ENCODE measurements at places on chromosomes 5 and 9.

DNA sequence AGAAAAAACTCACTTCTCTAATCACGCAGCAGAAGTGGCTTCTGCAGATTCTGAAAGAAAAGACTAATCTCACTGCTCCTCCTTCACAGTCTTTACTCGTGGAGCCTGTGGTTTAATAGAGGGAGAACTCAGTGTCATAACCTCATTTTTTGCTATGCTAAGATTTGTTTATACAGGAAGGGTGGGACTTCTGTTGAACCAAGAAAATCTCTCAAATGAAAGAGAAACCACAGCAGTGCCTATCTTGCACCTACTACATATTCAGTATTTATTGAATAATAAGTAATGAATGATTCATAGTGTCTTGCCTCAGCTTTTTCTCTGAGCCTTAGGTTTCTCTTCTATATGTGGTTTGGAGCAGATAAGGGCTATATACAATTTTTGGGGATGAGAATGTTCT is 136.1 kb upstream of the DMAC1 start:
- no peak for DNase-seq

GRCh38 chr5:19615661-19616060 is 372.3 kb downstream of the CDH18 start:
- no peak for DNase-seq

DNA sequence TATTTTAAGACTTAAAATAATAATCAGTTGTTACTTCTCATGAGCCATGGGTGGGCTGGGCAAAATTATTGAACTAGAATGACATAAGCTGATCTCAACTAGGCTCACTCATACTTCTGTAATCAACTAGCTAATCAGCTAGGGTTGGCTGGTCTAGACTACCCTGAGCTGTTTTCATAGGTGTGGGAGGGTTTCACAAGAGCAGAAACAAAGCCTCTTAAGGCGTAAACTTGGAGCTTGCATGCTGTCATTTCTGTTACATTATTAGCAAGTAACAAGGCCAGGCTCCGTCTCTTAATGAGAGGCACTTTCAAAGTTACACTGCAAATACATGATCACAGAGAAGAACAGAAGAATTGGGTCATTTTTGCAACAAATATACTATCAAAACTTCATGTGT is 57.2 kb upstream of the GHR start:
- DNase-seq = no peak

DNA sequence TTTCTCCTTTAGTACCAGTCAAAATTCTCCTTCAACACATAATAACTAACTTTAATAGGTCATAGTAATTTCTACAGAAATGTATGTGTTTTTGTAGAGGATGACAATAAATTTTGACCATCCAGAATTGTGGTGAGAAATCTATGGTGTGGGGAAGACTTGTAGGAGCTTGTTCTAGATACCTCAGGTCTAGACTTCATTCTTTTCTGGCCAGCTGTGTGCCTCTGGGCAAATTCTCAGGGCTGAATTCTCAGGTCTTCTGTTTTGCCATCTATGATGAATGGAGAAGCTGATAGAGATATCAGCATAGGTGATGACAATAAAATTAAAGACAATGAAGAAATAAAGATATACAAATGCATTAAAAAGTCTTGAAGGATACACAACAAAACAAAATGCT is 298.6 kb upstream of the MEF2C start:
- DNase-seq = no peak

DNA sequence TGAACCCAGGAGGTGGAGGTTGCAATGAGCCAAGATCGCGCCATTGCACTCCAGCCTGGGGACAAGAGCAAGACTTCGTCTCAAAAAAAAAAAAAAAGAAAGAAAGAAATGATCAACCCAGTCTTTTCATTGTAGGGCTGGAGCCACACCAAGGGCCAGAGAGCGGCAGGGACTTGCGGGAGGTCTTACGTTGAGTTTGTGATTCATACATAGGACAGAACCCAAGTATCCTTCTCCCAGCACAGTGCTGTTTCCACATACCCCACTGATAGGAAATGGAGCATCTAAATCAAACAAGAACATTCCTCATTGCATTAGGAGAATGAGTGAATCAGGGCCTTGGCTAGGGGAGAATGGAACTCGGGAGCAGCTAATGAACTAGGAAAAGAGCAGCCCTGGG is 3.5 kb upstream of the TNIP1 start:
- DNase-seq = no peak

GRCh38 chr9:112364761-112365160 is 15.1 kb upstream of the HSDL2 start:
- DNase-seq = no peak

DNA sequence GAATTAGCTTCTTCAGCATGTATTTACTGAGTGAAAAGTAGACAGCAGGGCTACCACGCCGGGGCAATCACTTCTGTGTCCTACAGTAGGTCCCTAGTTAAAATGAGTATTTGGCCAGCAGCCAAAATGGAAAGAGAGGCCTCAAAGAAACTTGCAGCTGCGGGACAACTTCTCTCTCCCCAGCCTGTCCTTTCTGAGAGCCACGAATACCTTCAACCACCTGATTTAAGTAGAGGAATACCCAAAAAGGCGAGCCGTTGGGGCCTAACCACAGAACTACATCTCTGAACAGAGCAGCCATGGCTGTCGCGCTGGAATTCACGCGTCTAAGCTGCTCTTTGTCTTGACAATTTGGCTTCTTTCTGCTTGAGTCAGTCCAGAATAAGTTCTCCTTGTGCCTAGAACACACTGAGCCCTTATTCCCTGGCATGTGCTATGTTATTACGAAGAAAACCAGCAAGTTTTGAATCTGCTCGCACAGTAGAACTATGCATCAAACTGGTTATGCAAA is 43.8 kb upstream of the GOLPH3 start:
- DNase-seq = no peak

GRCh38 chr9:131279863-131280570 is 3.7 kb upstream of the FAM78A start:
- no peak for DNase-seq

- DNase-seq = no peak
Observed at GRCh38 chr5:142151436-142152383, 43.1 kb downstream of the NDFIP1 start.

DNA sequence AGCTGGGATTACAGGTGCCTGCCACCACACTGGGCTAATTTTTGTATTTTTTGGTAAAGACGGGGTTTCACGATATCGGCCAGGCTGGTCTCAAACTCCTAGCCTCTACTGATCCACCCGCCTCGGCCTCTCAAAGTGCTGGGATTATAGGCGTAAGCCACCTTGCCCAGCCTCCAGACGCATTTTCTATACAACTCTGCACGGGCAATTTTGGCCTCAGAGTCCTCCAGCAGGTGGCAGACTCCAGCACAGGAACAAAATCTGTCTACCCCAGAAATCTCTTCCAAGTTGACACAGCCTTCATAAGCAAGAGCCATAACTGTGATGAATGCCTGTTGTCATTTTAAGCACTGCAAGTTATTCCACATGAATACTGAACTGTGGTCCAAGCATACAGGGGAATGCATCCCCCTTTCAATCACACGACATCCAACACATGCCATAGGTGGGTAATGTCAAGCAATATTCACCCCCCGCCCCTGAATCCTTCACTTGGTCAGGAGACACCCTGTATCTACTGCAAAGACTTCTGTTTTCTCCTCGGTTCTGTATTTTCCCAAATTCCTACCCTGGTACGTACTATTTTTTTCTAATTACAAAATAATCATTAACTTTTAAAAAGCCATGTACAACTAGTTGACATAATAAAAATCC is 50.8 kb downstream of the ALDH7A1 start:
- no peak for DNase-seq

GRCh38 chr5:72018143-72018803 is 89.0 kb upstream of the MAP1B start:
- DNase-seq = peak; percentile 91

DNA sequence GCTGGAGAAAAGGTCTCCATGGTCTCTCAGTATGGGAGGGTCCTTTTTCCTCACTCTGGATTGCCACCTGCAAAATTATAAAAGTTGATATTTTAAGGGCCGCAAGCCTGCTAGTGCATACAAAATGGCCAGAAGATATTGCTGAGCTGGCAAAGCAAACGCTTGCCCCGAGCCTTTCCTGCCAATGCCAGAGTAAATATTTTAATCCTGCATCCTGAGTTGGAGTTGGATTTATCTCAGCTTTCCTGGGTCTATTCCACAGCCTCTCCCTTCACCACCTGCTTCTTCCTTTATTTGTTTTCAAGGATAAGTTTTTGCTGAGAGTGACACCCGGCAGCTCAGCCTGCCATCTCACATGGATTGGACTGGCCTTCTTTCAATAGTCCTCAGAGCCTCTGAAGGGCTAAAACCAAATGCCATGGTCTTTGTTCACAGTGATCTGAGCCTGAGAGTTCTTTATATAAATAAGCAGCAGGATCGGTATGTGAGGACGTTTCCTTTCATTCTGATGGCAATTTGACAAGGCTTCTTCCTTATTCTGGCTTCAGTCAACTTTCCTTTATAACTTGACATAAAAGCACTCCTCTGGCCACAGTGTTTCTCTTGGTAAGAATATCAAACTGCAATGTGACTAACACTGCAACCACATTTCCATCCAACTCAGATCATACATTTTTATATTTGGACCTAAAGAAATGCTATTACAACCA is 170.1 kb downstream of the ADAMTS12 start:
- DNase-seq = no peak

DNA sequence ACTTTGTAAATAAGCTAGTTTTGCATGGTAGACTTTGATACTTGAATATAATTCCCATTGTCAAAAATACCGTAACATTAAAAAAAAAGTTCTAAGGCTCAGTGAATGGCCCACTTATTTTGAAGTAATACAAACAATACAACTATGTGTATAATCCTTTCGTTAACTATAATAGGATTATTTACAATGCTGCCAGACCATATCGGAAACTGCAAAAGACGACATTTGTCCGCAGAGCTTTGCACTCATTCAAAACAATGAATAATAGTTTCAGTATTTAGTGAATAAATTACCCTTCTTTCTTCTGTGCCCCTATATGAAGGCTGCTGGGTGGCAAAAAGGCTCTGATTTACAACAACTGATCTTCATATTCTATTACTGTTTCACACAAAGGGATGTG is 121.8 kb downstream of the DROSHA start:
- DNase-seq = no peak

DNA sequence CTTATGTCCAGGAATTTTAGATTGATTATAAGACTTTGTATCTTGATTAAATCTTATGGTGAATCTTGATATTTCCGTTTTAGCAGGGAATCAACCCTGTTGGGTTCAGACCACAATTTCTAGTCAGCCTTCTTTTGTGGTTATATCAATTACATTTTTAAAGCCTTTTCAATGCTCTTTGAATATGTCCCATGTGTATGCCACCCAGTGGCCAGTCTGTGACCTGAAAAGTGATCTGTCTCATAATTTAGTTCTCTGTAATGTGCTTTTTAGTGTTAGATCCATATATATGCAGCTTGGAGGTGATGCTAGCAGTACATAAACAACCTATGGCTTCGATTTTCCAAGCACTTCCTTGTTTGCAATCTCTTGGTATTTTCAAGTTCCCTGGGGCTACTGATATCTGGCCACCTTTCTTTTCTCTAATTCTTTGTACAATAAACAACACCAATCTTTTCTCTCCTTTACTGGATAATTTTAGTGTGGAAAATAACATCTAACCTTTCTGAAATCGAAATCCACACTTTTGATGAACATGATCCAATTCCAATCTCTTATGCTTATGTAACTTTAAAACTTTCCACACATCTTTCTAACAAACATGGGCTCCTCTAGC is 28.8 kb downstream of the PDE8B start:
- DNase-seq = no peak

- no peak for DNase-seq
Observed at GRCh38 chr9:20408513-20408912, 213.8 kb downstream of the MLLT3 start.

DNA sequence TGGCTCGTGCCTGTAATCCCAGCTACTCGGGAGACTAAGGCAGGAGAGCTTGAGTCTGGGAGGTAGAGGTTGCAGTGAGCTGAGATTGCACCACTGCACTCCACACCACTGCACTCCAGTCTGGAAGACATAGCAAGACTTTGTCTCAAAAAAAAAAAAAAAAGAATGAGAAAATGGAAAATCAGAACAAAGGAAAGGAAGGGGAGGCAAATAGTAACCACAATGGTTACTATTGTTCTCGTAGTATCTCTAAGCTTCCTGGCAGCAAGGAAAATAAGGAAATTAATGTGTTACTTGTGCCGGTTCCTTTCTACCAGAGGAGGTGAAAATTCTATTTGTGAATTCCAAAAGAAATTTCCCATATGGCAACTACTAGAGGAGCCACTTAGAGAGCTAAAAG is 48.5 kb upstream of the BNC2 start:
- DNase-seq = no peak

- DNase-seq = no peak
Observed at GRCh38 chr5:74021126-74021525, 395.1 kb downstream of the ARHGEF28 start.

DNA sequence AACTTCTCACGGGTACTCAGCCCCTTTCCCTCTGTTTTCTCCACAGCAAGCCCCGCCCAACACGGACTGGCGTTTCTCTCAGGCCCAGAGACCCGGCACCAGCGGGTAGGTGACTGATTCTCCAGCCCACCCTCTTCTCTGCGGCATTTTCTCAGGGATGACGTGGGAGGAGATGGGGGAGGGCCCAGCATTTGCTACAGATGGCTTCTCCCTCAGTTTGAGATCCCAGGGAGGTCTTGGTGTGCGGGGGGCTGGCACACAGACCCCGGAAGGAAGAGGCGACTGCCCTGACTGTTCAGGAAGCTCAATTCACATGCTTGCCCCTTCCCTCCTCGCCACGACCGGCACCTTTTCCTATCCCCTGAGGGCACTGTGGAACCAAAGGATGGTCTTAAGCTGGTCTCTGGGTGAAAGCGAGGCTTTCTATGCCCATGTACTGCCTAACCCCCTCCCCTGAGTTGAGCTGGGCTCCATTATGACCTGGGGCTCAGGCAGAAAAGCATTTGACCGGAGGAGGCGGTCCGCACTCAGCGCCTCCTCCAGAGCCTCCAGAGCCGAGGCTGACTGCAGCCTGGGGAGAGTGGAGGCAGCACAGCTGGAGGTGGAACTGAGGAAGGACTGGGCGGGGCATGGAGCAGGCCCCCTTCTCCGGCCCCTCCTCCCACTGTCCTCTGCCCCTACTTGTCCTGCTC is 6.0 kb downstream of the PCDHGC5 start:
- no peak for DNase-seq

- no peak for DNase-seq
Observed at GRCh38 chr9:35164711-35165110, 2.9 kb downstream of the UNC13B start.

DNA sequence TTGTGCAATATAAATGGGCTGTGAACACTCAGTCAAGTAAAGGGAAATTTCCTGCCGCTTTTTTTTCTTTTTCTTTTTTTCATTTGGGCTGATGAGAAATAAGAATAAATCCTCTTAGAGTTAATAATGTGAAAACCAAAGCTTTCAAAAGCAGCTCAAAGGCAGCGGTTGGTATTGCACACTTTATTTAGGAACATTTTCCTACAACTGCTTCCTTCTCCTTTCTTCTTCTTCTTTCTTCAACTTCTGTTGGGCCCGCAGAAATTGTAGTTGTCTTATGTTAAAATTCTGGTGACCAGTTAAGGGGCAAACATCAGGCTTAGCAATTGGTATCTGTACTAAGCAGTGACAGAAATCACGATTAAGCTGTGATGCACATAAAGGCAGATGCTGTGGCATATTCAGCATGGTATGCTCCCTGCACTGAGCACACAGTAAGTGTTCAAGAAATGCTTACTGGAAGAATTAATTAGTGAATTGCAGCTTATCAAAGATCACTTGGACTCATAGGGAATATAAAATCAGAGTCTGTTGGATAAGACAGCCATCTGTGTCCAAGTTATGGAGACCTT is 85.4 kb downstream of the ANKRD55 start:
- no peak for DNase-seq
